Renal cortex interstitium (tissue), 15 donors: ENCODE measurements at places on chromosomes 4 and X. TPM values are rescaled to one million over a fixed set of nuclear protein-coding genes. Genes with fewer than 3 reads are reported as not detected.
A peak's percentile ranks its signal among the peaks of the same experiment; 100 is the strongest.

DNA sequence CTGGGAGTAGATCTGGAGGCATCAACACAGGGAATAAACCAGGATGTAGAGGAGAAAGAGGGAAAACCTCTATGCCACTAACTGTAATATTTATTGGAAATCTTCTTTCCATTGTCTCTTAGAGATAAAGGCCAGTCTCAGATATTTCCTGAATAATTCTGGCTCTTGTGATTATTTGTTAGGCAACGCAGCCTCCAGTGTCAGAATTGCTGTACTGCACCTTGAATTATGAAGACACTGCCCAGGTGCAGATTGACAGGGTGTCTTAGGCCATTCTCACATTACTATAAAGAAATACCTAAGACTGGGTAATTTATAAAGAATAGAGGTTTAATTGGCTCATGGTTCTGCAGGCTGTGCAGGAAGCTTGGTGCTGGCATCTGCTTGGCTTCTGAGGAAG lies 100.7 kb upstream of the ZDHHC15 start:
- DNase-seq, result no peak

DNA sequence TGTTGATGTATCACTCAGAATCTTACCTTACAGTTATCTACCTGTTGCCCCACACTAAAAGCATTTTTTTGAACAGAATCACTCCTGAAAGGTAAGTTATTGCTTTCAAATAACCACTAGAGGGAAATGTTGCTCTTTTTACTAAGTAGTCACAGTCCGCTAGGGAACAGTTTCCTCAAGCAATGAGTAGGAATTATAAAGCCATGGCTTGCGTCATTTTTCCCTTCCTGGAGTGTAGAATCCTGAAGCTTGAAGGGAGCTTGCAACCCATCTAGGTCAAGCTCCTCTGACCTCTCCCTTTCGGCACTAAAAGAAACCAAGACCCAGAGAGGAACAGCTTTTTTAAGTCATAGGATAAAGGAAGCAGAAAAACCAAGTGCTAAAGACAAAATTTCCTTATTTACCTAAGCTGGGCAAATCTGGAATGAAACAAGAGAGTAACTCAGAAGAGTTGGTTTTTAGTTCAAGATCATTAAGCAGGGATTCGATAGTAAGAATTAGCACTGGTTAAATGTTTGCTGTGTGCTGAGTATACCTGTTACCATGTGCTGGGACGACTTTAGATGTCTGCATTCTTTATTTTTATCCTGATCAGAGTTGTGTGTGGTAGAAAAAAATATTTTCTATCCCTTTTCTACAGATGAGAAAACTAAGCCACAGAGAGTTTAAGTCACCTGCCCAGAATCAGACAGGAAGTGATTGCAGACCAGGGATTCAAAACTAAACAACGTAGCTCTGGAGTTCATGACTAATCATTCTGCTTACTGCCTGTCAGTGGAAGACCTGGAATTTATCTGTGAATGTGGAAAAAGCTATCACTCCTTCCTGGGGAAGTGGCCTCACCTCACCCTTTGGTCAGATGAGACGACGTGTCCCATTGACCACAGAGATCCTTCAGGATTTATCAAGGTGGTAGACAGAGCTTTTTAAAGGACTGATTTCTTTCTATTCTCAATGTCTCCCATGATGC lies 631.5 kb downstream of the RAB28 start:
- peak; percentile 60 for DNase-seq

DNA sequence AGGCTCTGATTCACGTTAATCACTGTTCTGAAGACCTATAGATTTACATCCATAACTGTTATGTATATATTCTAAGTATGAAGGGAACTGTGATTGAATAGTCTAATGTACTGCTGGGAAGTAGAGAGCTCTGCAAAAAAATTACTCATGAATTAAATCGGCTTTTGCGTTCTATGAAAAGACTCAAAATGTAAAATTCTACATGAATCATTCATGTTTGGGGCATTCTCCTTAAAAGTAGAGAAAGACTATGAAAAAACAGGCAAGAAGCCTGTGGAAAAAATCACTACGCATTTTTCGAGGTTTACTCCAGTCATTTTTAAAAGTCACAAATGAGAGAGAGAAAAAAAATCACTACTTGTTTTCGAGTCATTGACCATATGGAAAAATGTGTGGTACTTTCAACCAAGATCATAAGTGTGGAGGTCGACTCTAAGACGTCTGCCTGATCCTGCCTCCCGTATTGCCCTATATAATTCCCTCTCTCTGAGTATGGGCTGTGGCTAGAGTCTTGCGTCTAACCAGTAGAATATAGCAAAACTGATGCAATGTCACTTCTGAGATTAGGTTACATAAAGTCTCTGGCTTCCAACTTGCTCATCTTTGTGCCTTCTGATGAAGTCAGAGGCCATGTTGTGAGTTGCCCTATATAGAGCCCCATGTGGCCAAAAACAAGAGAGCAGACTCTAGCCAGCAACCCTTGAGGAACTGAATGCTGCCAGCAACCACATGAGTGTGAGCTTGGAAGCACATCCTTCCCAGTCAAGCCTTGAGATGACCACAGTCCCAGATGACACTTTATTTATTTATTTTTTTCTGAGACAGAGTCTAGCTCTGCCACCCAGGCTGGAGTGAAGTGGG lies 32.1 kb upstream of the VEGFD start:
- DNase-seq, result no peak

Gene CXorf49
- not detected for polyA plus RNA-seq

GRCh38 chrX:23811108-23811651 lies 28.2 kb downstream of the SAT1 start:
- no peak for DNase-seq

- DNase-seq, result no peak
Measured at GRCh38 chr4:29153642-29154041, 1566.5 kb upstream of the PCDH7 start.

DNA sequence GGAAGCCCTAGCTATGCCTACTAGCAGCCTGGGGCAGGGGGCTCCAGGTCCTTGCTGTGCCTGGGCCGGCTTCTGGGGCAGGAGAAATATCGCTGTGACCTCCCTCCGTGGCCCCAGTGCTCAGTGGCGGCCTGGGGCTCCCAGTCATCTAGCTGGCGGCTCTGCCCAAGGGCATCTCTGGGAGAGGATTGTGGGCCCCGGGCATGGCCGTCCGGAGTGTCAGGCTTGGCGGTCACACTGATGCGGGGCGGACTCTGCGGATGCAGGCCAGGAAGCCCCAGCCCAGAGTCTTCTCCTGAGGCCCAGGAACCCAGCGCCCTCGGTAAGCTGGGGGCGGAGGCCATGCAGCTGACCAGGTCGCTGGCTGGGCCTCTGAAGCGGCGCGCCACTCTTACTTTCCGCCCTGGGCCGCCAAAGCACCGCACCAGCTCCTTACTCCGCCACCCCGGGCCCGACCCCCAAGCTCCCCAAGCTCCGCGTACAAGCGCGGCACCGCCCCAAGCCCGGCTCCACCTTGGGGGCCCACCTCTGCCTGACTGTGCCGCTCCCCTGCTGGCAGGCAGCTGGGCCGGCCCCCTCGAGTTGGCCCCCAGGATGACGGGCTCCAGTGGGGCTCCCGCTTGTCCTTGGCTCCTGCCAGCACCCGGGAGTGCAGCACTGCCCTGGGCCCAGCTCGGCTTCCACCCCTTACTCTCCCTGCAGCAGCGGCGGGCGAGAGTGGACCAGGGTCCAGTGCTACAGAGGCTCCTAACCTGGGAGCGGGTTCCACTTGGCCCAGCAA lies 720.0 kb downstream of the PCDH18 start:
- DNase-seq, result no peak

GRCh38 chrX:81202943-81203342 lies 1.0 kb downstream of the SH3BGRL start:
- no peak for DNase-seq

GRCh38 chrX:103101299-103102042 lies 8.5 kb upstream of the NXF3 start:
- no peak for DNase-seq

DNA sequence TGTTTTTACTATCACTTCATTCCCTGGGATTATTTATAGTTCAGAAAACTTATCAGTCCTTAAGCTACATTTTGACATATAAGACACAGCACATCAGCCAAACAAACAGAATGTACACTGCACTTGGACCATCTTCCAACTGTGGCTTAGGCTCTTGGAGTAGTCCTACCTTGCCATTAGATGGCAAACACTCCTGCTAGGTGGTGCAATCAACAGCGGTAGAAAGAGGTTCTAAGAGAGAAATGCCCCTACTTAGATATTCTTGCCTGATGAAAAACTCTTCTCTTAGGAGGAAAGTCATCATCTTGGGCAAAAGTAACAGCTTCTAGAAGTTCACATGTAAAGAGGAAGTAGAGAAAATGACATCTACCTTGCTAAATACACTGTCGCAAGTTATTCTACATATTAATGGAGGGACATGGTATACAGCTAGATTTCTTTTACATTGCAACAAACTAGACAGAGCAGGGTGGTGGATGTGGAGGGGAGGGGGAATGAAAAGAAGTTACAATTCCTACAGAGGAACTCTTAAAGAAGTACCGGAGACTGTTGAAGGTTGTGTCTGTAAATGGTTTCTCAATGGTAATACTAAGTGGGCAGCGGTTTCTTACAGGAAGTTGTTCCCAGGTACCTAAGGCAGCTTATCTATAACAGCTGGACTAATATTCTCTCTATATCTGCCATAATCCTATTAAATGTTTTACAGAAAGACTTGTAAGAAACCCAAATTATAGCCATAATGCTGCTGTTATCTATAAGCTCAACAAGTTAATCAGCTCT lies 8.1 kb upstream of the STPG2 start:
- DNase-seq, result no peak

GRCh38 chr4:63894161-63894560 lies 515.1 kb downstream of the TECRL start:
- peak; percentile 2 for DNase-seq

GRCh38 chrX:150499240-150499639 lies 69.2 kb upstream of the MTM1 start:
- no peak for DNase-seq

DNA sequence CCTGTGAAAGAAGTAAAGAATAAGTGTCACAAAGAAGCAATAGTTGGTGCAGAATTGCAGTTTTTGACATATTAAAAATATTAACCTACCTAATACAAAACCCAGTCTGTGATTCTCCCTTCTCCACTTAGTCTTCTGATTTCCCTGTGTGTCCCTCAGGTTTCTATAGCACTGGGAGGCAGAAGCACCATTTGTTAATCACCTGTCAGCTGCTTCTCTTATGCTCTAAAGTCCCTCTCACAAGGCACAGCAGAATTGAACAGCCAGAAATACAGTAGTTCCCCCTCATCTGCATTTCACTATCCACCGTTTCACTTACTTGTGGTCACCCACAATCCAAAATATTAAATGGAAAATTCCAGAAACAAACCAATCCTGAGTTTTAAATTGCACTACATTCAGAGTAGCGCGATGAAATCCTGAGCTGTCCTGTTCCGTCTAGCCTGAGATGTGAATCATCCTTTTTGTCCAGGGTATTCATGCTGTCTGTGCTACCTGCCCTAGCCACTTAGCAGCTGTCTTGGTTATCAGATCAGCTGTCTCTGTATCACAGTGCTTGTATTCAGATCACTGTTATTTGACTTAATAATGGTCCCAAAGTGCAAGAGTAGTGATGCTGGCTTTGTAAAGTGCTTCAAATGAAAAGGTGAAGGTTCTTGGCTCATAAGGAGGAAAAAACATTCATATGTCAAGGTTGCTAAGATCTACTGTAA lies 984.1 kb upstream of the GRID2 start:
- DNase-seq, result no peak
